Bronchus fibroblast of lung (primary cell): ENCODE measurements at places on chromosomes 6 and 20. TPM values are rescaled to one million over a fixed set of nuclear protein-coding genes. Genes with fewer than 3 reads are reported as not detected.

Gene HNF4A
- not detected in 2 replicates for total RNA-seq

Gene CTCFL
- total RNA-seq = not detected in 2 replicates

Gene LY6G5C
- total RNA-seq = 1.0 and 2.2 TPM in 2 replicates

Gene SLC22A16
- total RNA-seq = 0.15 and 0.17 TPM in 2 replicates

Gene RNF144B
- total RNA-seq = 1.3 and 1.5 TPM in 2 replicates

Gene OPRM1
- total RNA-seq = not detected in 2 replicates

Gene BPIFA1
- not detected in 2 replicates for total RNA-seq

Gene XKR7
- total RNA-seq = under 0.01 TPM in 1 of 2 replicates, not detected in the other
